CD4-positive, CD25-positive, alpha-beta regulatory T cell (primary cell): ENCODE measurements at places on chromosomes 13 and 19. TPM values are rescaled to one million over a fixed set of nuclear protein-coding genes. Genes with fewer than 3 reads are reported as not detected.

DNA sequence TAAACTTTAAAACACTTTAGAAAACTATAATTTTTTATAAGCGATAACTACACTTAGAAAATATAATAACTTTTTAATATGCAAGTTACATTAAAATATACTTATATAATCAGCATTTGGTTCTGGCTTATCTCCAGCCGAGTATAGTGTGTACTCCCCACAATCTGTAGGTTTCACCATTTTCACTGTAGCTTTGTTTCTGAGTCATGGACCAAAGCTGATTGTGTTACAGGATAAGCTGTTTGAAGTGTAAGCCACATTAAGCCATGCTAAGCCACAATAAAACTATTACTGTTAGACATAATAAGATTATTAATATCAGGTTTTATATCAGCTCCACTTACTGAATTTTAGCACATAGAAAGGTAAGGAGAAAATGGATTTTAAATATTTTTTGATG is 43.8 kb downstream of the CCDC122 start:
- no peaks in the 10 kb centered on the region for H3K4me1 ChIP-seq
- no peak overlapping the region for H3K4me3 ChIP-seq
- H3K27me3 ChIP-seq, result no peaks in the 10 kb centered on the region
- H3K27ac ChIP-seq, result no peak overlapping the region

- peaks cover 30% of the 10 kb centered on the region for H3K36me3 ChIP-seq
- H3K4me3 ChIP-seq, result no peak overlapping the region
- H3K4me1 ChIP-seq, result peaks cover 39% of the 10 kb centered on the region
Observed at GRCh38 chr19:16384688-16385087, 60.1 kb downstream of the KLF2 start.

GRCh38 chr13:65339241-65339640 is 1890.9 kb downstream of the PCDH9 start:
- H3K4me3 ChIP-seq, result no peak overlapping the region
- H3K27me3 ChIP-seq, result no peaks in the 10 kb centered on the region

GRCh38 chr19:51250786-51251467 is at the start of gene SIGLECL1:
Gene SIGLECL1, plus strand, starts transcription at chr19:51251080. Its CDS starts 12,993 bp downstream, at chr19:51264073.
- H3K4me1 ChIP-seq, result peaks cover 20% of the 10 kb centered on the region
- DNase-seq, result no peak
- no peak within 1 kb of the TSS for H3K27ac ChIP-seq
- no peak within 1 kb of the TSS for H3K4me3 ChIP-seq

GRCh38 chr19:35731779-35732405 is 10.4 kb downstream of the IGFLR1 start:
- H3K36me3 ChIP-seq, result peaks cover 83% of the 10 kb centered on the region
- no peak overlapping the region for H3K27ac ChIP-seq
- no peaks in the 10 kb centered on the region for H3K27me3 ChIP-seq
- H3K4me1 ChIP-seq, result peaks cover 4% of the 10 kb centered on the region

GRCh38 chr13:91017669-91018053 is 329.8 kb upstream of the MIR17HG start:
- H3K27me3 ChIP-seq, result no peaks in the 10 kb centered on the region
- no peak for DNase-seq
- H3K27ac ChIP-seq, result no peak overlapping the region
- no peaks in the 10 kb centered on the region for H3K36me3 ChIP-seq
- H3K4me3 ChIP-seq, result no peak overlapping the region
- no peaks in the 10 kb centered on the region for H3K4me1 ChIP-seq

- no peaks in the 10 kb centered on the region for H3K27me3 ChIP-seq
- H3K36me3 ChIP-seq, result no peaks in the 10 kb centered on the region
- no peak overlapping the region for H3K27ac ChIP-seq
- peaks cover 15% of the 10 kb centered on the region for H3K4me1 ChIP-seq
Observed at GRCh38 chr13:36341718-36342117, 4.5 kb downstream of the SPART start.

- no peak overlapping the region for H3K27ac ChIP-seq
- H3K4me1 ChIP-seq, result no peaks in the 10 kb centered on the region
- DNase-seq, result no peak
- no peaks in the 10 kb centered on the region for H3K36me3 ChIP-seq
- no peak overlapping the region for H3K4me3 ChIP-seq
Observed at GRCh38 chr13:101185606-101186005, 230.7 kb downstream of the NALCN start.

- no peak for DNase-seq
- no peaks in the 10 kb centered on the region for H3K36me3 ChIP-seq
- H3K4me3 ChIP-seq, result no peak overlapping the region
- H3K27ac ChIP-seq, result no peak overlapping the region
Observed at GRCh38 chr13:78286748-78287147, 316.6 kb downstream of the POU4F1 start.

DNA sequence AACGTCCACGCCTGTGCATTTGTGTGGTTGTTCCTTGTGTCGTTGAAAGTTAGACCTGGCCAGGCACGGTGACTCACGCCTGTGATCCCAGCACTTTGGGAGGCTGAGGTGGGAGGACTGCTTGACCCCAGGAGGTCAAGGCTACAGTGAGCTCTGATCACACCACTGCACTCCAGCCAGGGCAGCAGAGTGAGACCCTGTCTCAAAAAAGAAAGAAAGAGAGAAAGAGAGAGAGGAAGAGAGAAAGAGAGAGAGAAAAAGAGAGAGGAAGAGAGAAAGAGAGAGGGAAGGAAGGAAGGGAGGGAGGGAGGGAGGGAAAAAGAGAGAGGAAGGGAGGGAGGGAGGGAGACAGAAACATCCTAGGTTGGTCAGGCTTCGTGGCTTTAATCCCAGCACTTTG is 5.1 kb downstream of the ZNF114 start:
- H3K4me1 ChIP-seq, result peaks cover 15% of the 10 kb centered on the region
- no peaks in the 10 kb centered on the region for H3K27me3 ChIP-seq
- no peak for DNase-seq
- no peak overlapping the region for H3K27ac ChIP-seq

RAB3A gene
- polyA plus RNA-seq, result 0.87 TPM

C19orf53 gene
- polyA plus RNA-seq, result 244 TPM

ENOX1 gene
- polyA plus RNA-seq, result 0.10 TPM

CHST8 gene
- not detected for polyA plus RNA-seq

MBD3L3 gene
- not detected for polyA plus RNA-seq

CGB5 gene
- not detected for polyA plus RNA-seq
